Left renal cortex interstitium (tissue), 4 donors: ENCODE measurements at places on chromosomes 3 and 15. TPM values are rescaled to one million over a fixed set of nuclear protein-coding genes. Genes with fewer than 3 reads are reported as not detected.

DNA sequence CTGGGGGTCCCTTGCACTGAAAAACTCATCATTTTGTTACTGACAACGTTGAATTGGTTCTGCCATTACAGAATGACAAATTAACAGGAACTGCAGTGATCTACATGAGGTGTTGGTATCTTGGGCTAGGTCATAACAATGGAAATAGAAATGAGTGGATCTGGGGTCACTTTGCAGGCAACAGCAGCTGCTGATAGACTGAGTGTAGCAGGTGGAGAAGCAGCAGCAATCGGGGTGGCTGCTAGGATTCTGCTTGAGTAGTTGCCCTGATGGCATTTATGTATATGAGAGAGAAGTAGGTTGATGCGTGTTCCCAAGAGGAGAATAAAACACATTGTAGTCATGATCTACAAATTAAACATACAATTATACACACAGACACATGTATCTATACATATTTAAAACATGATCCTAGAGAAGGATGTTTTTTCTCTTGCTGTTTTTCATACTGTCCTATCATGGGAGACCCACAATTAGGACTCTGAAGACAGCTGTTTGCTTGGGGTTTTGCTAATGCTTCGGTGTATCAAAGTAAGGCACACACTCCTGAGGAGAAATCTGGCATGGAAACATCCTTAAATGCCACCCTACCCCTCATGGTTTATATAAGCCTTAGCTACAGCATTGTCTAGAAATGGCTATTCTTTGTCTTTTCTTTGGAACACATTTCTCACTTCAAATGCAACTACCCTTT is 15.8 kb upstream of the THBS1 start:
- no peak for DNase-seq

DNA sequence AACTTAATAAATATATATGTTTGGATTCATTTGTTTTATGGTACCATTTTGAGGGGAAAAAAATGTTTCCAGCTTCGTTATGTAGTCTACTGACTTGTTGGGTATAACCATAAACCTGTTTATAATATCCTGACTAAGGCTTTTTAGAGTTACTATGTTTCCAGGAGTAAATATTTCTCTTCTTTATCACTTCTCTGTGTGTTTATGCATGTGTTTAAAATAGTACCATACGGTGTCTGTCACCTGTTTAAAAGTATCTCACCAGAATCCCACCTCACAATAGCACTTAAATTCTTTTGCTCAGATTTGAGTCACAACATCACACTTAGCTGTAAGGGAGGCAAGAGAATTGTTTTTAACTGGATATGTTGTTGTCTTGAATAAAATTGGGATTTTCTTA is 15.1 kb downstream of the LACTB start:
- DNase-seq, result no peak

DNA sequence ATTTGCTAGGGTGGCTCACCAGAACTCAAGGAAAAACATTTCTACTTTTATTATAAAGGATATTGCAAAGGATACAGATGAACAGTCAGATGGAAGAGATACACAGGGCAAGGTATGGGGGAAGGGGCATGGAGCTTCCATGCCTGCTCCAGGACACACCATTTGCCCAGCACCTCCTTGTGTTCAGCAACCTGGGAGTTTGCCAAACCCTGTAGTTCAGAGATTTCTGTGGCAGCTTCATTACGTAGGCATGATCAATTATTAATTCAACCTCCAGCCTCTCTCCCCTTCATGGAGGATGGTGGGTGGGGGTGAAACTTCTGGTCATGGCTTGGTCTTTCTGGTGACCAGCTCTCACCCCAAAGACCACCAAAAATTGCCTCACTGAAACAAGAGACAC is 353.9 kb upstream of the THBS1 start:
- DNase-seq, result no peak

- DNase-seq, result peak; percentile 37
These were observed at the start of gene CMTM7 for GRCh38 chr3:32391643-32392535. CMTM7 (plus strand) TSS chr3:32391853; CDS start chr3:32391907, 54 bp downstream.

- DNase-seq, result no peak
These were observed 129.7 kb downstream of the TJP1 start for GRCh38 chr15:29692527-29692926.

DNA sequence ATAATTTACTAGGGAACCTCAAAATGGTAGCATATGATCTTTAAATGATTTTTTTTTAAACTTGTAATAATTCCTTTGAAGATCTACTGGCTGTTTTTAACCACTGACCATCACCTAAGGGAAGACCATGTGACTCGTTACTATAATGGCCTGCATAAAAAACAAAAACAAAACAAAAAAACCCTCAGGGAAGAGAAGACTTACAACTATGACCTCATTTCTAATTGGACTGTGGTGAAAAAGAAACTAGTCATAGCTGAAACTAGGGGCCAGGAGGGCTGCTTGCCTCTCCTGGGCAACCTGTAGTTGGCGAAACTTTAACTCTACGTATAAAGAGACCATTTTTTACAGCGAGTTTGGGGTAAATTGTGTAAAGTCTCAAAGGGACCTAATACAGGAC is 23.0 kb downstream of the PAQR9 start:
- no peak for DNase-seq

DNA sequence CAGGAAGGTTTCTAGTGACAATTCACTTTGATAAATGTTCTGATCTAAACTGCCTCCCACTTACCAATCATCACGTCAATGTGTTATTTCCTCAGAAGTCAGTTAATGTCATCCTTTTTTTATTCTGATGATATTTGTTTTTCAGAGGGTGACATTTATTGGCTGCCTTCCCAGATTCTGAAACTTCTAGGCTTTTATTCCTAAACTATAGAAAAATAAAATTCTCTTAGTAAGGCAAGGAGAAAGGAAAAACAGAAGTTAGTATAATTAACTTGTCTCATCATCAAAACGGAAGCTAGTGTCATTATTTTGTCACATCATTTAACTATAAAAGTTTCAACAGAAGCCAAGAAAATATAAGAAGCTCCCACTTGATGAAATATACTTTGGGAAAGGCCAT is 100.0 kb upstream of the C3orf80 start:
- no peak for DNase-seq

- DNase-seq, result no peak
These were observed 5.0 kb downstream of the ACOX2 start for GRCh38 chr3:58531956-58532355.

- DNase-seq, result no peak
These were observed 135.6 kb downstream of the RBMS3 start for GRCh38 chr3:29416514-29416913.

DNA sequence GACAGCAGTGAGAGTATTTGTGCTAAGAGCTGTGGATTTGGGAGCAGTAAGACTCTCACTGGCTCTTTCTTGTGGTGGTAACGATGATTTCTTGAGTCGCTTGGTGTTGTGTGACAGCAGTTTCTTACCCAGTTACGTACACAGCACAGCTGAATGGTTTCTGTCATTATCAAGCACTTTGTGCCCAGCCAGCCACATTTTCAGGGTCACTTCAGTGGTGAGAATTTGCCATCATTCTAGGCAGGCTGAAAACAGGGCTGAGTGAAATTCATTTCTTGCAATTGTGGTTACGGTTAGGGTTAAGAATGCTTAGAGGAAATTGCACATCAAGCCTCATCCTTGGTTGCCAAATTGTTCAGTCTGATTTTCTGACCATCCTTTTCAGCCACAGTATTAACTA is 130.1 kb downstream of the RYR3 start:
- DNase-seq, result no peak

- no peak for DNase-seq
These were observed 52.6 kb downstream of the ERC2 start for GRCh38 chr3:56415652-56416051.

GRCh38 chr15:70267879-70268278 is 170.2 kb upstream of the TLE3 start:
- DNase-seq, result no peak

GRCh38 chr3:14057701-14058100 is 67.0 kb downstream of the CHCHD4 start:
- no peak for DNase-seq

DNA sequence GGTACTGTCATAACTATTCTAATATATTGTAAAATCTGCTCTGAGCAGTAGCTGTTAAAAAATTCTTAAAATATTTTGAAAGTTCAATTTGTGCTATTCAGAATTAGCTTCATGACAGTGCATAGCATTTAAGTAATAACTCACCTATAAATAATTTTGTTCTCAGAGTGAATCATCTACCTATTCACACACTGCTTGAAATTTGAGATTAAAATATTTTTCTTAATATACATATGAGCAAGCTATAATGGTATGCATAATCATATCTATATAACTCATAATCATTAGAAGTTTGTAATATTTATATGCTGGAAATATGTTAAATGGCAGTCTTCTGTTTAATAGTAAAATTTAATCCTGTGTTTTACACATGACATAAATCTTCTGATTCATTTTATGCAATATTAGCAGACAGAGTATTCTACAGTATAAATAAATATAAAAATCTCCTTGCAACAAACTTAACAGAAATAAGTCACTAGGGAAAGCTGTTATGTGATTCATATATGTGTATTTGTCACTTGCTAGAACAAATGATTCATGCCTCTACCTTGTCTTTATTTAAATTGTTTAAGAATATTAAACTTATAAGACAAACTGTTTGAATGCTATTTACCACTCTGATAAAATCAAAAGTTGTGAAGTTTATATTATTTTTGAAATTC is 710.8 kb downstream of the PLOD2 start:
- DNase-seq, result no peak

DNA sequence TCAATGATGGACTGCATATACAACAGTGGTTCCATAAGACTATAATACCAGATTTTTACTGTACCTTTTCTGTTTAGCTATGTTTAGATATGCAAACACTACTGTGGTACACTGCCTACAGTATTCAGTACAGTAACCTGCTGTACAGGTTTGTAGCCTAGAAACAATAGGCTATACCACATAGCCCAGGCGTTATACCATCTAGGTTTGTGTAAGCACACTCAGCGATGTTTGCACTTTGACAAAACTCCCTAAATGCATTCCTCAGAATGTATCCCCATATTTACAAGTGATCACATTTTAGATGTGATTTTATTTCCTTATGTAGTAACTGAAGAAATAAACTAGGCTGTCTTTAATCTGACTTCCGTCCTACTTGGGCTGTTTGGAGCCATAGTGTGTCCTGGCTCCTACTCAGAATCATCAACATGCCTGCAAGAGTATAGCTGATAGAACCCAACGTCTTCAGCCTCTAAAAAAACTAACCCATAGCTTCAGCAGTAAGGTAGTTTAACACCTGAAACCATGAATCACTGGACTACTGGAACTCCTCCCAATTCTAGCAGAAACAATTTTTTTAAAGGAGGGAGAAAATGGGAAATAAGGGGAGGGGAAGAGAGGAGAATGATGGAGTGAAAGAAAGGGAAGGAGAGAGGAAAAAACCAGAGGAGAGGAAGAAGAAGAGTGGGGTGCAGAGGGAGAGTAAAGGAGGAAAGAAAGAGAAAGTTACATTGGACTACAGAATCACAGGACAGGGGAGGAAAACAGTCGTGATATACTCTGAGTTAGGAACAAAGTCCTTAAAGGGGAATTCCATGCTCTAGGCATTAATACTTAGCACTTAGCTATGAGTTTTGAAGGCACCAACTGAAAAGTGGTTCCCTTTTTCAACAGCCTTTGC is 67.7 kb upstream of the PLXND1 start:
- DNase-seq, result no peak

- no peak for DNase-seq
These were observed 51.0 kb upstream of the ATOSA start for GRCh38 chr15:52730173-52730572.

Gene KLF13
- polyA plus RNA-seq, result 70.6 TPM

Gene MESP2
- 0.34 TPM for polyA plus RNA-seq

Gene RTP1
- not detected for polyA plus RNA-seq

Gene MESP1
- 0.81 TPM for polyA plus RNA-seq

Gene CDHR4
- polyA plus RNA-seq, result 0.16 TPM
